ENCODE measurements at places on chromosomes 4 and X.
A peak's percentile ranks its signal among the peaks of the same experiment; 100 is the strongest.

DNA sequence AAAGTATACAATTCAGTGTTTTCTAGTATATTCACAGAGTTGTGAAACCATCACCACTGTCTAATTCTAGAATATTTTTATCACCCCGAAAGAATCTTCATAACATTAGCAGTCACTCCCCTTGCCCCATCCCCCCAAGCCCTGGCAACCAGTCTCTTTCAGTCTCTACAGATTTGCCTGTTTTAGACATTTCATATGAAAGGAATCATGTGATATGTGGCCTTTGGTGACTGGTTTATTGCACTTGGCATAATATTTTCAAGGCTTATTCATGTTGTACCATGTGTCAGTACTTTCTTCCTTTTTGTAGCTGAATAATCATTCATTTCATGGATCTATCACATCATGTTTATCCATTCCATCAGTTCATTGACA, 371.7 kb downstream of the AFF2 start:
- no peak for DNase-seq

DNA sequence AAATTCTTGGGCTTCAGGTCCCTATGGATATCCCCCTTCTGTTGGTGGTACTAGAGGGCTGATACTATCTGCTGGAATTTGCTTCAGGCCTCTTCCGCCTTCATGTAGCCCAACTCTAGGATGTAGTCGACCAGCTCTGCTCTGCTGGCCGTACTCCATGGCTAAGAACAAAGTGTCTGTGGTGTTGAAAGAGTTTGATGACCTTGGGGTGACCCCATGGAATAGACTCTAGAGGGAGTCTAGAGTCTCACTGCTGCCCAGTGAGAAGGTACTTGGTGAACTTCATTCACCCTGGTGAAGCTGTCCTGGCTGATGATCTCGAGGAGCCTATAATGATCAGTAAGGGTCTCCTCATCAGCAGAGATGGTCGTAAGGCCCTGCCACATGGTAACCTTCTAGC, 11.7 kb downstream of the SOWAHB start:
- no peak for DNase-seq

GRCh38 chr4:2290974-2291704, 29.2 kb upstream of the MXD4 start:
- DNase-seq, result peak; percentile 31

DNA sequence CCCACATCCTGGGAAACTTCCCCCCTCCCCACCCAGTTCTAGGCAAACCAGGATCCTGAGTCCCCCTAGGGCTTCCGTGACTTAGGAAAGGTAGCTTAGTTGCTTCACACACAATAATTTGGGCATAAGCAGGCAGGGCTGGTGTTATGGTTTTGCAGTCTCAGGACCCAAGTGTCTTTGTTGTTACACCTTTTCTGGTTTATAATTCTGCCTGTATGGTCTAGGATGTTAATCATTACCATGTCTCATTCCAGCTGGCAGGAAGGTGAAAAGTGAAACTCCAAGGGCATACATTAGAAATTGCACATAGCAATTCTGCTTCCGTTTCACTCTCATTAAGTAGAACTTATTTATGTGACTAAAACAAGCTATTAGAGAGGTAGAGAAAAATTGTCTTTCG, 16.8 kb downstream of the UGT8 start:
- DNase-seq, result no peak

- no peak for DNase-seq
Observed at GRCh38 chr4:158443731-158444130, 78.0 kb upstream of the RXFP1 start.

DNA sequence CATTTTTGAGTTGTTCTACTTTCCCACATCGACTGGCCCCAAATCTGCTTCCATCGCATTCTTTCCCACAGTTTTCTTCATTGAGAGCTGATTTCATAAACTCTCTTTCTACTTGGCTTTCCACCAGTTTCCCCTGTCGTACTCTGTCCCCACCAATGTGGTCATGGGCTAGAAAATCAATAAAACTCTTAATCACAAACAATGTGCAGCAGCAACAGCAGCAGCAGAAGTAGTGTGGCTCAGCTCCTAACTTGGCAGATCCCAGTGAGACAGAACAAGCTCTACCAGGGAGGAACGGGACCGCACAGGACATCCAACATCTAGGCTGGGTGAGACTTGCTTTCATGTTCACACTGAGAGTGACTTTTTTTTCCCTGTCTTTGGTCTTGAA, 3.1 kb upstream of the SETD7 start:
- no peak for DNase-seq

DNA sequence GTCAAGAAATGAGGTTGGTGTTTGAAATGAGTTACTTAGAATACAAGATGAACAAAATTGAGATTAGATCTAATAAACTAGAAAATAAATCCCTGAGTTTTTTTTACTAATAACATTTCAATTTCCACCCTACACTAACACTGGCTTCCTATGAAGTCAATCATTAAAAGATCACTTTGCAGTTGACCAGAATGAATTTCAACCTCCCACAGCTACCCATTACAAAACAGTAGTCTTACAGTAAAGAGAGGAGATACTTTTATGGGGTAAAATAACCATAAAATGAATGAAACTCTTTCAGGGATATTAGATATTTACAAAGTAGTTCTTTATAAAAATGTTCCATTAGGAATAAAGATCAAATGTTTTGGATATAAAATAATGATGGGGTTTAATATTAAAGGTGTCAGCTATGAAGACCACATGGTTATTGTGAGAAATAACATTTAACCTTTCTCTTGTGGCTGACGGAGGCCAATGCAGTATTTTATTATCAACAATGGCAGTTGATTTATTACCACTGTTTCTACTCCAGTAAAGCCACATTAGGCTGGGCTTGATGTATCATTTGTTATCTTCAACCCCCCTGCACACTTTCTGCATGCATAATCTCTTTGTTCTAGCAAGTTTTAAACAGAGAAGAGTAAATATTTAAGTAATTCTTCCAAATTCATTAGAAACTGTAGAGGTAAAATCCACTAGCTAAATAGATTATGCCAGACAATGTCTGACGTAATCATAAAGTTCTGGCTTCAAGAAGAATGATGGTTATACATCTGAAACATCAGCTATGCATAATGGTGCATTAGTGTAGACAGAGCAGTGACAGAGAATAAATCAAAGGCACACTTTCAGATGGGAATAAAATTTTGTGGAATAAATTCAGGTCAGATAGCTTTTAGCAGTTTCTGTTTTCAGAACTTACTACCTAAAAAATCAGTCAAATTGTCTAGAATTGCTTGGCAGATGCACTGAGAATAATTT, 516.6 kb downstream of the PCDH18 start:
- DNase-seq, result peak; percentile 14

- peak; percentile 82 for DNase-seq
Observed at GRCh38 chr4:102500696-102501446, at the start of gene NFKB1. TSS of gene NFKB1 (plus strand) at chr4:102501359. CDS start at chr4:102525519, 24,160 bp downstream.

DNA sequence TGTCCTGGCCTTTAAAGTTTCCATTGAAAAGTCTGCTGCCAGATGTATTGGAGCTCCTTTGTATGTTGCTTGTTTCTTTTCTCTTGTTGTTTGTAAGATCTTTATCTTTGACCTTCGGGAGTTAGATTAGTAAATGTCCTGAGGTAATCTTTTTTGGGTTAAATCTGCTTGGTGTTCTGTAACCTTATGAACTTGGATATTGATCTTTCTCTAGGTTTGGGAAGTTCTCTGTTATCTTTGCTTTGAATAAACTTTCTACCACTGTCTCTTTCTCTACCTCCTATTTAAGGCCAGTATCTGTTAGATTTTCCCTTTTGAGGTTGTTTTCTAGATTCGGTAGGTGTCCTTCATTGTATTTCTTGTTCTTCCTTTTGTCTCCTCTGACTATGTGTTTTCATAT, 447.8 kb downstream of the FAM133A start:
- no peak for DNase-seq

- no peak for DNase-seq
Observed at GRCh38 chr4:53205970-53206369, 159.9 kb downstream of the SCFD2 start.

DNA sequence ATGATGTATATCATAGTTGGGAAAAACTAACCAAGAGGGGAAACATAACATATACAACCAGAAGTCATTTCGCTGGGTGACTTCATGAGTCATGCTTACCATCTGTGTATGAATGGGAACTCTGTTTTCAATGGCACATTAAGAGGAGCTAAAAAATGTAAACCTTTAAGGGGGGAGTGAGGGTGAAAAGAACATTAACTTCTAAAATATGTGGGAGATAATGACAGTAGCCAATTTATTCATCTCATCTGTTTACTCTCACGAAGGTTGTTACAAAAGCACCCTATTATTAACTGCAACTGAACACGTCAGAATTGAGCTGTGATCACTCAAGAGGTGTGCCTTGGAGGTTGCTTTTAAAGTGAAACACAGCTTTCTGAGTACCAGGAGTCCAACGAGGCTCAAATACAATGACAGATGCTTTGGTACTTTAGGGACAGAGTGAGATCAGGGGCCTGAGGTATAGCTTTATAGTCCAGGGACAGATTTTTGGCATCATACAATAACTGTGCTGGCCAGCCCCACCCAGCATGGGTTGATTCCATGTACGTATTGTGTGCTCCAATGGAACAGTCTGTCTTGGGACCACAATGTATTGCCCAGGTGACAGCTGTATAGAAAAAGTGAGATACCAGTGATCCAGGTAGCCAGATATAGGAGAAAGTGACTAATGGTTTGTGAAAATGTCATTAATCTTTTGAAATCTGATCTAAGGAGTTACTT, 107.3 kb downstream of the AMMECR1 start:
- no peak for DNase-seq

DNA sequence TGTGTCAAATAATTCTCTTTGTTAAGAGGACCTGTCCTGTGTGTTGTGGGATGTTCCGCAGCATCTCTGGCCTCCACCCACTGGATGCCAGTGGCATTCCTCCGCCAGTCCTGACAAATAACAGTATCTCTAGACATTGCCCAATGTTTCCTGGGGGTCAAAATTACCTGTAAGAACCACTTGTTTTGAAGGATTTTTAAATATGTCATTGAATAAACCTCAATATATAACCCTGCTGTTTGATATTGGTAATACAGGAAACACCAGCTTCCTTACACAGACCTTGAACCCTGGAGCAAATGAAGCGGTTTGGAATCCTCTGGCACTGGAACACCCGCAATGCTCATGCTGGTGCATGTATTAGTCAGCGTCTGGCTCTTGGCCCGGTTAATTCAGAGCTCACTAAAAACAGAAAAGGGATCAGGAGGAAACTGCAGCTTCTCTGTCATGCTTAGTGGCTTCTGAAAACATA, 101.3 kb downstream of the TBL1X start:
- DNase-seq, result peak; percentile 55

GRCh38 chrX:125627676-125628075, 308.0 kb downstream of the TEX13C start:
- DNase-seq, result no peak

DNA sequence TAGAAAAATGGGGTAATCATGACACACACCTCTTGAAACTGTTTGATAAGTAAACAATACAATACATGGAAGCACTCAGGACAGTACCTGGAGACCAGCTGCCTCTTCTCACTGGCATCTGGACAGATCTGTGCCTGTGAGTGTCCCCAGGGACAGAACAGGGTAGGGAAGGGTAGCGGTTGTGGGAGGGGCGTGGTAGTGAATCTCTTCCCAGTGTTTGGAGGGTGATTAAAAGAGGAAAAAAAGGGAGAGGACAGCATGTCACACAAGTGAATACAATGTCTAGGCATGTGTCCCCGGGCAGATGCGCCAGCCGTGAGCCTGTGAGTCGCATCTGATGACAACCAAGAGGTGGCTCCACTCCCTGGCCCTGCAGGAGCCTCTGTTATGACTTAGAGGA, 138.8 kb upstream of the MSX1 start:
- DNase-seq, result no peak

Data from brain (organoid and tissue), 16 donors.